ENCODE measurements at places on chromosomes 5 and 9.

DNA sequence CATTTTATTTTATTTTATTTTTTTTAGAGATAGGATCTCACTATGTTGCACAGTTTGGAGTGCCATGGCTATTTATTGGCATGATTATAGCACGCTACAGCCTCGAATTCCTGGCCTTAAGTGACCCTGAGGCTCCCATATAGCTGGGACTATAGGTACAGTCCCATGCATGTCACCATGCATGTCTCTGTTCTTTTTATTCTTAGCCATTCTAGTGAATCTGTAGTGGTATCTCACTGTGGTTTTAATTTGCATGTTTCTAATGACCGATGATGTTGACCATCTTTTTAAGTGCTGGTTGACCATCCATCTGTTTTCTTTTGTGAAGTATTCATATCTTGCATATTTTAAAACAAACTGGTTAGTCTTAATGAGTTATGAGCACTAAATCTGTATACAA is 76.1 kb downstream of the SLC44A1 start:
- no peak for DNase-seq

- DNase-seq, result no peak
These were observed 103.5 kb downstream of the SNX18 start for GRCh38 chr5:54621048-54621447.

- no peak for DNase-seq
These were observed 2.0 kb downstream of the PIK3R1 start for GRCh38 chr5:68217528-68217927.

GRCh38 chr5:127445328-127445727 is 72.1 kb upstream of the PRRC1 start:
- DNase-seq, result no peak

DNA sequence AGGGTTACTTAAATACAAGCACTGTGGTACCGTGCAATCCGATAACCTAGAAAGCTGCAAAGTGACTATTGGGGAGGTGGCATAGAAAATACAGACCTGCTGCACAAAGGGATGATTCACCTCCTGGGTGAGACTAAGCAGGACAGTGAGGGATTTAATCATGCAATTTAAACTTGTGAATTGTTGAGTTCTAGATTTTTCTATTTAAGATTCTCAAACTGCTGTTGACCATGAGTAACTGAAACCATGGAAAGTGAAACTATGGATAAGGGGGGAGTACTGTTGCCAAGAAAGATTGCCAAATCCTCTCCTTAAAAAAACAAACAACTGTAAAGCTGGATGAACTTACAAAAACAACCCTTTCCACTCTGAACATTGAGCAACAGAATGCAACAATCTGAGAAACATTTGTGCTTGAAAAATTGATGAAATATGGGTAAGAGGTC is 61.5 kb upstream of the NUDT12 start:
- DNase-seq, result no peak

GRCh38 chr9:98081477-98082219 is 25.1 kb downstream of the NANS start:
- no peak for DNase-seq

GRCh38 chr5:73373814-73374510 is 74.6 kb downstream of the FOXD1 start:
- no peak for DNase-seq

DNA sequence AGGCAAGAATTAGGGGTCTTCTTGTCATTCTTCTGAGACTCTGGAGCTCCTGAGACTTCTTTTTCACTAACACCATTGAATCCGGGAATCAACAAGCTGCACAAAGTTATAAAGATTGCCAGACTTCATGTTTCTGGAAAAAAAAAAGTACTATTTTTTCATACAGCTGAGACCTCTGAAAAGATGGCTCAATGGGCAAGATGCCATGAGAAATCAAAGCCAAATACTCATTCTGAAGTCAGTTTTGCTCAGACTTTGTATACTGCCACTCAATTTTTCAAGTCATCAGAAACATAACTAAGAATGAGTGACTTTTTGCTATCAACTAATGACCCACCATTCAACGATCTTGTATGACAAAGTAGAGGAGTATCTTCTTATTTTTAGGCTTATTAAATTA is 512.0 kb downstream of the RAB3C start:
- no peak for DNase-seq

DNA sequence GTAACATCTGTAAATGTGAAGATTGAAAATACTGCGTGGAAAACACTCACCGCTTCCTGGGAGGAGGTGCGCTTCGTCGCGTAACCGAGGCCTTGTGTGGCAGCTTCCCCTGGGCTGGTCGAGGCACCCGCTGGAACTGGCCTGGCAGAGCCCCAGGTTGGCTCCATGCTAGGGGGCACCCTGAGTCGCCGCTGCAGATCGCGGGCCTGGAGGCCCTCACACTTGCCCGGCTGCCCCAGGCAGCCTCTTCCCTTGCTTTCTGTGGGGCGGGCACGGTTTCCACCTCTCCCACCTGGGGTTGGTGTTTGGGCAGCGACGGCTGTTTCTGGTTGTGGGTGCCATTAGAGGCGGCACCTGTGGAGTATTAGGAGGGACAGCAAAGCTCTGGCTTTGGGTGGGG is 852 bp downstream of the ZNF354C start:
- DNase-seq, result no peak

DNA sequence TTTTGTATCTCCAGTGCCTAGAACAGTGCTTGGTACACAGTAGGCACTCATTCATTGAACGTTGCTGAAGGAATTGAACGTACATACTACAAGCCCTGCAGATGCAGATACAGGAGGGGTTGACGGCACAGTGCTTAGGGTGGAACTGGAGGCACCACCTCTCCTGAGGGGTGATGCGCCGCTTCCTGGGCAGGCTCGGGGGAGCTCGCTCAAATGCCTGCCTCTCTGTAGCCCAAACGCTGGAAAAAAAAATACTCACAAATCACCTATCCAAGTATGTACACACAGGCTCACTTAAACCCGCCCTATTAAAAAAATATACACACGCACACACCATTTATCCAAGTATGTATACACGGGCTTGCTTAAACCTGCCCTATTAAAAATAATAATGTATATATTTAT is 536 bp upstream of the COMMD10 start:
- DNase-seq, result no peak

GRCh38 chr9:133821601-133822429 is 83.7 kb upstream of the SARDH start:
- DNase-seq, result no peak

DNA sequence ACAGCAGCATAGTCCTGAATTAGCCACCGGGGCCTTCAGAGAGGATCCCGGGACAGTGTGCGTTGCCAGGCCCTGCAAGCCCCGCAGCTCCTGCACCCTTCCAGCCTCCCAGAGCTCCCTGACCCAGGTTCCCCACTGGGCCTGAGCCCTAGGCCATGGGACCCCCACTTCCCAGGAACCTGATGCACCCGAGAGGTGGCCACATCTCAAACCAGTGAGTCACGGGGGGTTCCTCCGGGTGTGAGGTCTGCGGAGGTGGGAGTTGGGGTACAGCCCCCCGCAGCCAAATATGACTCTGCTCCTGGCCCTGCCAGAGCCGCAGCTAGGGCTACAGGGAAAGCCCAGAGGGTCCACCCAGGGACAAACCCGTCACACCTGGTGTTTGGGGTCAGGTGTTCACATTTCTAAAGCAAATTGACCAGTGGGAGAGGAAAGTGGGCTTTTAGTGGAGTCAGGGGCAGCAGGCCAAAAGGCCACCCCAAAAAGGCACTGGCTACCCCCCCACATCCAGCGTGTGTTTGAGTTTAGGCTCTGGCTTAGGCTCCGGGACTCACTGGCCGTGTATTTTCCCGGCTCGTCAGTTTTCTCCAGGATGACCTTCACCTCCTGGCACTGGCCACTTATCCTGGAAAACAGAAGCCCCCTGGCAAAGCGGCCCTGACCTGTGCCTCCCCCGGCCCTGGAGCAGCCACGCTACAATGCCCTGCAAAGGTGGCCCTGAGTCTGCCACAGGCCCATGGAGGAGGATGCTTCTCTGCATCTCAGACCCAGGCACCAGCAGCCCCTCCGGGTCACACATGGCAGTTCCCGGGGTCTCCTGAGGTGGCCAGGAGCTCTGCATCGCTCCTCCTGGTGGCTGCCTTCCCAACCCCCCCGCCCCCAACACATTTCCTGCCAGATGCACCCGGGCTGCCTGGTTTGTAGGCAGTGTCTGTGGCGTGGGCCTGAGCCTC is 17.4 kb upstream of the OBP2B start:
- no peak for DNase-seq

DNA sequence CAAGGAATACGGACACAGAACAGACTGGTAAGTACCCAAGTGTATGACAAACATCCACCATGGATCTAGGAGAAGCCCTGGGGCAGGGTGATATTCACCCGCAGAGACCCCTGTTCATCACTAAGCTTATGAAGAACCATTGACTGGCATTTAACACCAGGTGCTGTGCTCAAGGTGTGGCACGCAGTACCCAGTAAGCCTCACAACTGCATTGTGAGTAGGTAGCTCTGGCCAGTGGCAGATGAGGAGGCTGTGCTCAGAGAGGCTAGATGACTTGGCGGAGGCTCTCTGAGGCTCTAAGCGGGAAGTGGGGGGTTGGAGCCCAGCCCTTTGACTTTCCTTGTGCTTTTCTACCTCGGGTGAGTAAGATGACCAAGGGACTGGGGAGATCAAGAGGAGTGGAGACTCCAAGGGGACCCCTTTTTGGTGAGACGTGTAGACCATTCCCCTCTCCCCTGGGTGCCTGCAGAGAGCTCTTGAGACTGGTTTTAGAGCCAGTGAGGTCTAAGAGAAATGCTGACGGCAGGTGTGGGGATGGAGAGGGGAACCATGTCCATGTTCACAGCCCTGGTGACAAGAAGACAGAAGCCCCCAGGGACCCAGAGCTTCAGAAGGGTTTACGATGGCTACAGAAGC is 70.8 kb downstream of the IL6ST start:
- no peak for DNase-seq

GRCh38 chr5:54544044-54544443 is 26.5 kb downstream of the SNX18 start:
- no peak for DNase-seq

DNA sequence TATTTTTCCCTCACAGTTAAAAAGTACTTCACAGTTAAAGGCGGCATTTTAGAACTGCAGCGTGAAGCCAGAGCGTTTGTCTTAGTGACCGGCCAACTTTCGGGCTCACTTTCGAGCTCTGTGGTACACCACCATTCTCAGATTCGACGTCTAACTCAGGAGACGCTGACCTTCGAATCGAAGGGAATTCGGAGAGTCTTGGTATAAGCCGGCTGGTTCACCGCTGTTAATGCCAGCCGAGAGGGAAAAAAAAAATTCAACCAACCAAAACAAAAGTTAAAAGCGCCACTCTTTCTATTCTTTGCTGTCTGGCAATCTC is 544 bp upstream of the SNX24 start:
- DNase-seq, result no peak

GRCh38 chr9:26152350-26152749 is 474.1 kb upstream of the TUSC1 start:
- no peak for DNase-seq

DNA sequence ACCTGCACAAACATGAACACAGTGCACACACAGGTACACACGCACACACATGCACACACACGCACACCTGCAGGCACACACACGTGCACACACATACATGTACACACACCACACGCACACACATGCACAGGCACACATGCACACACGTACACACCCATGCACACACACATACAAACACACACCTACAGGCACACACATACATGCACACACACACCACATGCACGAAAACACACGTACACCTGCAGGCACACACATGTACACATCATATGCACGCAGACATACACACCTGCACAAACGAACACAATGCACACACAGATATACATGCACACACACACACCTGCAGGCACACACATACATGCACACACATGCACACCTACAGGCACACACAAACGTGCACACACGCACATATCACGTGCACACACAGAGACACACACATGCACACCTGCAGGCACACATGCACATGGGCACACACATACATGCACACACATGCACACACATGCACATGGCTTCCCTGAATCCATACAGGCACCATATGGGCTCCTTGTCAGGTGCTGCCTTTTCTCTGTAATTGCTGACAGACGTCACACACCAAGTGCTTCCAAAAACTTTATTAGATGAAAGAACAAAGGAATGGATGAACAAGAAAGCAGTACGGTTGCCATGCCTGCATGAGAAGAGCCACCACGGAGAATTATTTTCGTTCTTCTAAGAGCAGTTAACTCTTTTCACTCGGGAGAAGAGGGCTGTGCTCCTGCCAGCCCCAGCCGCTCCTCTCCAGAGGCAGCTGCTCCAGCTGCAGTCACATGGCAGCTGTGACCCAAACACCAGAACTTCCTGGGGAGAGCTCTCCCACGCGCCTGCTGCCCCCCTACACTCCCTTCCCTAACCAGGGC is 57.2 kb downstream of the EXD3 start:
- DNase-seq, result no peak

GRCh38 chr5:150458802-150459557 is 9.4 kb upstream of the RPS14 start:
- peak; percentile 88 for DNase-seq

DNA sequence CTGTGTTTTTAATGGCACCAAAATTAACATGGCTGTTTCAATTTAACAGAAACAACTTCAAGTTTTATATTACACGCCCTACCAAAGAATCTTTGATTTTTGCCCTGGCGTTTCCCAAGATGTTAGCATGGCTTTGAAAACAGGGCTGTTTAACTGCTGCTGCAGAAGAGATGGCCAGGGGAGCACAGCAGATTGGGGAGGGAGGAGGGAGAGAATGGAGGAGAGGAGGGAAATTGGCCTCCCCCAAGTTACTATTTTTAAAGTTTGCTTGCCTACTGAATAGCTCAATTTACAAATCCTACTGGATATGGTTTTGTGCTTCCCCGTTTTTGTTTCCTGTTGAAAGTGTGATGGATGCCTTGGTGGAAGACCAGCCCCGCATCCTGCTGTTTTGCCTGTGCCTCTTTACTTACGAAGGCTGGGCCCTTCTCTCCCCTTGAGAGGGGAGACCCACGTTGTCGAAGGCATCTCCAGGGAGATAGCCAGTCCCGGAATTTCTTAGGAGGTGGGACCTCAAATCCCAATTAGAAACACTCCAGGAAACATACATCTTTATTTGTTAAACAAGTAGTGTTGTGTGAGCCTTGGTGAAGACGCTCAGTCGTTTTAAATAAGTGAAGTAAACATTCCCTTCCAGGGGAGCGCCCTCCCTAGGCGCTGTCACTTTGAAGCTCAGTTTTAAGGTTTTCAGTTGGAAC is 98.6 kb downstream of the AOPEP start:
- DNase-seq, result no peak

GRCh38 chr9:137082925-137083290 is 3.9 kb upstream of the MAN1B1 start:
- DNase-seq, result no peak

All from left ventricle myocardium superior (tissue), 1 donor.